ENCODE measurements at places on chromosomes 6 and 20.

GRCh38 chr6:3585320-3585935, 128.6 kb upstream of the SLC22A23 start:
- no peak for DNase-seq

DNA sequence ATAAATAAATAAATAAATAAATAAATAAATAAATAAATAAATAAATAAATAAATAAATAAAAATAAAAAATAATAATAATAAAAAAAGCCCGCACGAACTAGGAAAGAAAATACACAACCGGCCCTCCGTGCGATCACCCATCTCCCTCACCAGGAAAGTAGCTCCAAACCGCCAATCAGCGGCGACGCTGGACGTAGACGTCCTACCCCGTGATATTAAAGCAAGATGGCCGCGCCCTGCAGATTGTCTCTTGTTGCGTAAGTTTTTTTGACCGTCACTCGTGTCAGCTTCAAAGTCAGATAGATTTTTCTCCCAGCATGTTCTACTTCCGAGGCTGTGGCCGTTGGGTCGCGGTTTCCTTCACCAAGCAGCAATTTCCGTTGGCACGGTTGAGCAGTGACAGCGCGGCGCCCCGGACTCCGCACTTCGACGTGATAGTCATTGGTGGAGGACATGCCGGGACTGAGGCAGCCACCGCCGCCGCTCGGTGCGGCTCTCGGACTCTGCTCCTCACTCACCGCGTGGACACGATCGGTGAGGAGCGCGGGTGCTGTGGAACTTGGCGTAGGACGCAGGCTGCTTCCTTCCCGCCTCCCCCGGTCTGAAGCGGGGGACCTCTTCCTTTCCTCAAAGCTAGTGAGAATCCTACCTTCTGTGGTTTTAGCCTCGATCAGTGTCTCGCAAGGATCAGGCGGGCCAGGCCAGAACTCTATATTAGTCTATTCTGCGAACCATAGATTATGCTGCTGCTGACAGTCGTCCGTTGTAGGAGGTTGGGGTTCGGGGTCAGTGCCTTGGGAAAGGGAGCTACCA, at the start of gene MTO1:
MTO1 (plus strand) TSS at position 201 of the 814 bp plus-strand sequence; CDS start at position 319, 118 bp downstream.
- peak; percentile 77 for DNase-seq

GRCh38 chr6:107105511-107106116, 9.7 kb downstream of the BEND3 start:
- DNase-seq = no peak

DNA sequence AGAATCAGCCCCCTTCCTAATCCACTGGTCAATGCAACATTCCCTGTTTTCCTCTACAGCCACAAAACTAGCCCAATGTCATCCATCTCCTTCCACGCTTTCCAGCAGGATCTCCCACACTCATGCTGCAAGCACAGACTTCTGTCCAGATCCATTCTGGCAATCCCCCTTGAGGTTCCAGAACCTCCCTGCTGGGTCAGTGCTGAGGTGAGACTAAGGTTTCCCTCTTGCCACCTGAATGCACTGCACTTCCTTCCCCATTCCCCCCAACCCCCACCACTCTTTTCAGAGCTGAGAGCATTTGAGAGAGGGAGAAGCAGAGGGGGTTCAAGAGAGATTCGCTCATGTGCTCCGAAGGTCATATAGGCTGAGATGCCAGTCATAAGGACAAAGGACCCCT, 43.9 kb downstream of the EBF4 start:
- no peak for DNase-seq

DNA sequence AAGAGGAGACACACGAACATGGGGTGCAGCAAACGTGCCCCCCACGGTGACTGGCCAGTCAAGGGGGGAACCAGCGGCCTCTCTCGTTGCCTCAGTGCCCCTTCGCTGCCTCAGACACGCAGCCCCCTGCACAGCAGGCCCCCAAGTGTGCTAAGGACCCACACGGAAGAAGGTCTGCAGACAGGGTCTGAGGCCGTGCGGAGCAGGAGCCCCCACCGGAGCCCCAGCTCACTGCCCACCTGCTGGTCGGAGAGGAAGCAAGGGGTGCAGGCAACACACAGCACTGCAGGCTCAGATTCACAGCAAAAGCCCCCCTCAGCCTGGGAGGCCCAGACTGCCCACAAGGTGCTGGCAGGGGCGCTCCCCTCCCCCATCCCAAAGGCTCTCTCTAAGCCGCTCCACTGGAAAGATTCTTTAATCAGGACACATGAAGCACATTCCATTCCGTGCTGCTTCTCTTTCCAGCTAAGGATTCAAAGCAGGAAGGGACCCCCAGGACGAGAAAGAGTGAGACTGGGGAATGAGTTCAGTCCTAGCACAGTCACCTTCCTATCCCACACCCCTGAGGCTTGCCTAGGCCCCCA, 105.1 kb downstream of the SLC23A2 start:
- no peak for DNase-seq

- no peak for DNase-seq
Observed at GRCh38 chr6:51025082-51025777, 206.6 kb downstream of the TFAP2B start.

DNA sequence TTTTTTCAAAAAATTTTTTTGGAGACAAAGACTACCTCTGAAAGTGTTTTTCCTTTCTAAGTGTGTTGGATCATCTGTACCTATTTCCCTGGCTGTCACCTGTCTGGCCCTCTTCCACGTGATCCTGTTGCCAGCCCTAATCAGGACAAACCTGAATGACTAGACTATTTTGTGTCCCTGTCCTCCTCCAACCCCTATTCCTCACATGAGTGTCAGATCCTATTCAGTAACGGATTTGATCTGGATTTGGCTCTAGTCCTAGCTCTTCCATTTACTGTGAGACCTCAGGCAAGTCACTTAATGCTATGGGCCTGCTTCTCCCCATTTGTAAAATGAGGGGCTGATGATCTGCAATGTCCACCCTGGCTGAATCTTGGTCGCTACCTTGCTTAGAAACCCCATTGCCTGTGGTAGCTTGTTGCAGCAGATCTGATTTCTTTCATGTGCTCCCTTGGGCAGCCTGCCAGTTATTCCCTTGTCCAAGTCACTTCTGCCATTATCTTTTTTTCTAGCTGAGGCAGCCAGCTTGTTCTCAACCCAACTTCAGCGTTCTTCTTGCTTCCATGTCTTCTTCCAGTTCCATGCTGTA, 4.8 kb downstream of the PHF20 start:
- DNase-seq = no peak

GRCh38 chr20:33463332-33464101, 20.0 kb upstream of the SNTA1 start:
- no peak for DNase-seq

GRCh38 chr20:1909097-1909496, 13.9 kb downstream of the SIRPA start:
- no peak for DNase-seq

Measured in right renal cortex interstitium (tissue), 3 donors.